Hematopoietic multipotent progenitor cell (in vitro differentiated cells): ENCODE measurements at places on chromosomes 7 and 10. TPM values are rescaled to one million over a fixed set of nuclear protein-coding genes. Genes with fewer than 3 reads are reported as not detected.

MNX1 gene
- total RNA-seq = not detected

- no peak for DNase-seq
Measured at GRCh38 chr10:94490789-94491039, 54.9 kb upstream of the HELLS start.

DNA sequence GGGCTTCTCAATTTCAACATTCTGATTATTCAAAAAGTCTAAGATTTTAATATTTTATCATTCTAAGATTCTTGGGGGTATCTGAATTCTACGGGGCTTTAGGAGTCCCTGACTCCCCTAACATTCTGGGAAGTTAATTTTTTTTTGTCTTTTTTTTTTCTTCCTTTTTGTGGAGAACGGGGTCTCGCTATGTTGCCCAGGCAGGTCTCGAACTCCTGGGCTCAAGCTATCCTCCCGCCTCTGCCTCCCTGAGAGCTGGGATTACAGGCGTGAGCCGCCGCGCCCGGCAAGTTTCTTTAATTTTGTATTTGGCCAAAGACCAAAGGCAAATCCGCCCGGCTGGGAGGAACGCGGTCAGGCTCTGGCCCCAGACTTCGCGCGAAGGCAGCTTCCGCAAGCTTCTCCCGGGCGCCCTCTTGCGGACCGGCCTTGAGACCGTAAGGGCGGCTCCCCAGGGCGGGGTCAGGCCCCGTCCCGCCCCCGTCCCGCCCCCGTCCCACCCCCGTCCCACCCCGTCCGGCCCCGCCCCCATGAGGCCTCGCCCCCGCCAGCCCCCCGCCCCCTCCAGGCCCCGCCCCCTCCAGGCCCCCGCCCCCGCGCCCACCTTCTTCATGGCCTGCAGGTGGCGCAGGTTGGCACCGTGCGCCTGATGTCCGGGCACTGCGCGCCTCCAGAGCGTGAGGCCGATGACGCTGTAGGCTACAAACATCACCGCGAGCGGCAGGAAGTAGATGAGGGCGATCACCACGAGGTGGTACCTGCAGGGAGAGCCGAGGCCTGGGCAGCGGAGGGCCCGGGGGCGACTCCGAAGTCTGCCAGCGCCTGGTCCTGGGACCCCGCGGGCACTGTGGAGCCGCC lies 8.2 kb downstream of the TACR2 start:
- peak; percentile 94 for DNase-seq

GRCh38 chr10:37488792-37489657 lies 363.6 kb downstream of the ANKRD30A start:
- DNase-seq = no peak

DNA sequence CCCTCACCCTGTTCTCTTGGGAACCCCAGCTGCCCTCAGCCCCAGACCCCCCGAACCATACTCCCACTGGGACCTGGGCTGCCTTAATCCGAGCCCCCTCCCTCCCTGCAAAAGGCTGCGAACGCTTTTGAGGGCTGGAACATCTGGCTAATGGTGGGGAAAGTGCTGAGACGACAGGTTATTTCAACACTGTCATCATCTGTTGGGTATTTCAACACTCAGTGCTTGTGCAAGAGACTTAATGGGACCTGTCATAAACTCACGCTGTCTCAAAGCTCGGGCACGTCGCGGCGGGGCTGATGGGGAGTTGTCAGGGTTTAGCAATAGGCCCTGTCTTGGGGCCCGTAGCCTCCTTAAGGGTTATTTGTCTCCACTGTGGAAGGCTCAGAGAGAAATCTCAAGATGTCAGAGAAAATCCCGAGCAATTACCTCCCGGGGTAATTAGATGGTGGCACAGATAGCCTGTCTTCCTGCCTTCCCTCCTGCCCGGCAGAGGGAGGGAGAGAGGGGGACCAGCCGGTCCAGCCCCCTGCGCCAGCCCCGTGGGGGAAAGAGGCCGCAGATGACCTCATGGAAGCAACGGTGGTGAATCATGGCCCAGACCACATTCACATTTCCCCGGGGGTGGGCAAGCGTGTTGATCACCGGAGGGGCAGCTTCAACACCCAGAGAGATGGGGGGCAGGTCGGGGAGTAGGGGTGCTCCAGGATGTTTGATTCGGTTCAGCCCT lies 88.7 kb upstream of the MYL10 start:
- DNase-seq = no peak

GRCh38 chr10:117621196-117621595 lies 78.7 kb downstream of the EMX2 start:
- no peak for DNase-seq

DNA sequence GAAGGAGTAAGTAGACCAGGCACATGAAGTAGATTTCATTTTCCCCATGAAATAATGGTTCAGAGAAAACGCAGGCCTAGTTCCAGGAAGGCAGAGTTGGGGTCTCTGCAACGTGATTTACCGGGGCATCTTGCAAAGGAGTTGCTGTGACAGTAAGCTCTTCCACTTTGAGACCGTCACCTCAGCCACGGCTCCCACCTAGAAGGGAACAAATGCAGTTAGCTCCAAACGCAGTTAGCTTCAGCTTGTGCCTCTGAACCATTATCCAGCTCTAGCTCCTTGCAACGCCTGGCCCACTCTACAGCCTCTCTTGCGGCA lies 7.0 kb upstream of the MYO1G start:
- DNase-seq = no peak

OPN1SW gene
- not detected for total RNA-seq
